Bronchus fibroblast of lung (primary cell): ENCODE measurements at places on chromosomes 2 and 18. TPM values are rescaled to one million over a fixed set of nuclear protein-coding genes. Genes with fewer than 3 reads are reported as not detected.

Gene HOXD10
- not detected in 2 replicates for total RNA-seq

Gene AQP12B
- total RNA-seq = not detected in 2 replicates

Gene KIDINS220
- 20.1 and 23.2 TPM in 2 replicates for total RNA-seq

Gene MGAT5
- total RNA-seq = 14.0 and 21.9 TPM in 2 replicates

Gene ABCG8
- not detected in 2 replicates for total RNA-seq

Gene ITGA6
- 38.4 and 44.4 TPM in 2 replicates for total RNA-seq

Gene MRPS9
- total RNA-seq = 20.8 and 25.2 TPM in 2 replicates

Gene C1GALT1C1L
- total RNA-seq = 0.50 and 1.0 TPM in 2 replicates

Gene FBLN7
- total RNA-seq = 1.0 and 2.0 TPM in 2 replicates

Gene SLC9A4
- not detected in 2 replicates for total RNA-seq

Gene ANO7
- total RNA-seq = under 0.01 and 0.30 TPM in 2 replicates

Gene MARCHF4
- 0.67 and 1.2 TPM in 2 replicates for total RNA-seq

Gene TBR1
- not detected in 2 replicates for total RNA-seq

Gene LOXHD1
- not detected in 2 replicates for total RNA-seq

Gene C2orf92
- 0.15 and 0.67 TPM in 2 replicates for total RNA-seq

Gene FSIP2
- total RNA-seq = under 0.01 and 0.15 TPM in 2 replicates

Gene GKN2
- not detected in 2 replicates for total RNA-seq

Gene AFG3L2
- 33.7 and 34.0 TPM in 2 replicates for total RNA-seq

Gene EN1
- 0.15 and 0.17 TPM in 2 replicates for total RNA-seq

Gene AAK1
- total RNA-seq = 19.0 and 21.7 TPM in 2 replicates

Gene ZSWIM2
- total RNA-seq = under 0.01 TPM in 1 of 2 replicates, not detected in the other
